ENCODE measurements at places on chromosomes 1 and 21.

- no peak for DNase-seq
These were observed 46.1 kb upstream of the SLC30A1 start for GRCh38 chr1:211625040-211625439.

DNA sequence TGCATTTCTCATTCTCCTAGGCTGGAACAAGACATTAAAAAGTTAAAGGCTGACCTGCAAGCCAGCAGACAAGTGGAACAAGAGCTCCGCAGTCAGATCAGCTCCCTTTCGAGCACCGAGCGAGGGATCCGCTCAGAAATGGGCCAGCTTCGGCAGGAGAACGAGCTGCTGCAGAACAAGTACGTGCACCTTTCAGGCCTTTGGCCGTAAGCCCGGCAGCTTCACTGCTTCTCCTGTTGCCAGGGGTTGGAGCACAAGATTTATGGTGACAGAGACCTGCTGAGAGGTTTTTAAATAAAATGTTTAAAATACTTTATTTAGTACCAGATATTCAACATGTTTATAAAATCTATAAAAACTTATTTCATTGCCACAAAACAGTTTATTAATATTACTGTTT lies 53.4 kb downstream of the MACO1 start:
- DNase-seq, result peak; percentile 8

DNA sequence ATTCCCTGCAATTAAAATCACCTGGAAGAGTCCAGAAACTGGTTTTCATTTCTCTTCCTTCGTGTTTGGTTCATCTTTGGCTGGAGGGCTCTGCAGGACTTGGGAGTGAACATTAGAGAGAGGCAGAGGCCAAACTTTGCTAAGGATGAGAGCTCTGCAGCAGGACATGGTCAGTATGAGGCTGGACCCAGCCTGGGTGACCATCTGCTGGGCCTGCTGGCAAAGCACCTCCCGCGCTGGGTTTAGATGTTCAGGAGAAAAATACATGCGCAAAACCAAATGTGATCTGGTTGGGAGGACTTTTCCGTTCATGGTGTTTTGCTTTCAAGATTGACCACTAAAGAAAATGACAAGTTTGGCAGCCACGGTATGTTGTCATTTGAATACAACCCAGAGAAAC lies 15.9 kb downstream of the KAZN start:
- DNase-seq, result peak; percentile 33

DNA sequence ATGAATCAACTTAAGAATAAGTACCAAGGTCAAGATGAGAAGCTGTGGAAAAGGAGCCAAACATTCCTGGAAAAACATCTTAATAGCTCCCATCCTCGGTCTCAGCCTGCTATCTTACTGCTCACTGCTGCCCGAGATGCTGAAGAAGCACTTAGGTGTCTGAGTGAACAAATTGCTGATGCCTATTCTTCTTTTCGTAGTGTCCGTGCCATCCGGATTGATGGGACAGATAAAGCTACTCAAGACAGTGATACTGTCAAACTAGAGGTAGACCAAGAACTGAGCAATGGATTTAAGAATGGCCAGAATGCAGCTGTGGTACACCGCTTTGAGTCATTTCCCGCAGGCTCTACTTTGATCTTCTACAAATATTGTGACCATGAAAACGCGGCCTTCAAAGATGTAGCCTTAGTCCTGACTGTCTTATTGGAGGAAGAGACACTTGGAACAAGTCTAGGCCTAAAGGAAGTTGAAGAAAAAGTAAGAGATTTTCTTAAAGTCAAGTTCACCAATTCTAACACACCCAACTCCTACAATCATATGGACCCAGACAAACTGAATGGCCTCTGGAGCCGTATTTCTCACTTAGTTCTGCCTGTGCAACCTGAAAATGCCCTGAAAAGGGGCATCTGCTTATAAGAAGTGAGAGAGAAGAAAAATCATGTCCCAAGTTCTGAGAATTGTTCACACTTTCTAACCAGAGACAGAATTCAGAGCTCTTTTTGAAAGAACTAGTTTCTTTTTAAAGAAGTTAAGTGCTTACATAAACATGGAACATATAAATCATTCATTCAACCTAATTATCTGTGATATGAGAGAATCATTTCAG lies 35.7 kb downstream of the TOR1AIP1 start:
- DNase-seq, result no peak

GRCh38 chr1:150549496-150550221 lies 451 bp downstream of the ADAMTSL4 start:
- DNase-seq, result no peak

DNA sequence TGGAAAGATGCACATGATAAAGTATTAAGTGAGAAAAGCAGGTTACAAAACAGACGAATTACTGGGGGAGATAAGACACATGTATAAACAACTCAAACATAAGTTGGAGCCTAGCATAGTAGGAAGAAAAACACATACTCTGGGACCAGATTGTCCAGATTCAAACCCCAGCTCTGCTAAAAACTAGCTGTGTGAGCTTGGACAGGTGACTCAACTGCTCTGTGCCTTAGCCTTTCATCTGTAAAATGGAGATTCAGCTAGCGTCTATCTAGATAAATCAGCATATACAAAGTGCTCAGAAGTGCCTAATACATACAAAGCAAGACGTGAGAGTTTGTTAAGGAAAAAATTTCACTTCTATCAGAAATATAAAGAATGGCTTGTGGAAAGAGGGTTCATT lies 254.0 kb upstream of the POU3F1 start:
- DNase-seq, result no peak

- no peak for DNase-seq
These were observed 3.1 kb upstream of the PLA2G2E start for GRCh38 chr1:19926296-19927129.

GRCh38 chr1:159896546-159896930 lies 3.4 kb downstream of the CFAP45 start:
- no peak for DNase-seq

DNA sequence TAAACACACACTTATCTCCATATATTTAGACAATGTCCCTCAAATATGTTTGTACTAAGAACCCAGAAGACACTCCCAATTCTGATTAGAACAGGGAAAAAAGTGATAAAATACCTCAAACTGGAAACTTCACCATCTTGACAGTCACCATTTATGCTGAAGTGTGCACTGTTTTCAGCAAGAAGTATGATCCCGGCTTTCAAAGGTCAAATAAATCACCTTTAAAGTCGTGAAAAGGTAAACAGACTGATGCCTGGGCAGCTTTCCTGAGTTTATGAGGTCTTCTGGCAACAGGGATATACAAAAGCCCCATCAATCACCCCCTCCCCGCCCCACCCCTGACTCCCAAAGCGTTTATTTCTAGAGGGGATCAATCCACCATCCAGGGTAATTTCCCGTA lies 37.9 kb downstream of the HLX start:
- DNase-seq, result no peak

DNA sequence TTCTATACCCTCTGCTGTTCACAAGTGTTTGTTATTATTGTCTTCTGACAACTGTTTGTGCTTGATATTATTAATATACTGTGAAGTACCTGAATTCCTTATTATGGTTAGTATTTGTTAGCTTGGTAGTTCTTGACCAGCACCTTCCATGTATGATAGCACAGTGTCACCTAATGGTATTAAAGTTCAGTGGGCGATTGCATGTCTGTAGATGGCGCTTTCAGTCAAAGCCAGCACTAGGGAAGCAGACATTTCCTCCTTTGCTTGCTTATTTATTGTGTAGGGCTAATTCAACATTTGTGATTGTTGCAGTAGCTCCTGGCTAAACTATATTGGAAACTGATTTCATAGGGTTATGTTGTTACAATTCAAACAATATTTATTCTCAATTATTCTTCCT lies 218.0 kb downstream of the ZP4 start:
- DNase-seq, result no peak

GRCh38 chr1:162070094-162070748 lies 730 bp downstream of the NOS1AP start:
- no peak for DNase-seq

DNA sequence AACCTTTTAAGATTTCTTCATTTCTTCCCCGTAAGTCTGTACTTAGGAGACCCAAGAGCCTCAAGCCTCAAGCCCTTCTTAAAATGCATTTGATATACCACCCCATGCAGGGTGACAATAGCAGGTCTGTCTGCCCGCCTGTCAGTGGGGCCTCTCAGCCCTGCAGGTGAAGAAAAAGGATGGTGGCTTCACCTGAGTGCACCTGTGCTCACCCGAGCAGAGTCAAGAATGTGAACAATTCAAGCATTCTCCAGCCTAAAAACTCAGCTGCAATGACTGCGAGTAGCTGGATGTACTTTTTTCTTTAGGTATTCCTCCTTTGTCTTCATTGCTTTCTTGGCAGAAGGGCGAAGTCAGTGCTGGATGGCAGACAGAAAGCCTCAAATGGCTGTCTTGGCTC lies 203.3 kb downstream of the LMX1A start:
- no peak for DNase-seq

DNA sequence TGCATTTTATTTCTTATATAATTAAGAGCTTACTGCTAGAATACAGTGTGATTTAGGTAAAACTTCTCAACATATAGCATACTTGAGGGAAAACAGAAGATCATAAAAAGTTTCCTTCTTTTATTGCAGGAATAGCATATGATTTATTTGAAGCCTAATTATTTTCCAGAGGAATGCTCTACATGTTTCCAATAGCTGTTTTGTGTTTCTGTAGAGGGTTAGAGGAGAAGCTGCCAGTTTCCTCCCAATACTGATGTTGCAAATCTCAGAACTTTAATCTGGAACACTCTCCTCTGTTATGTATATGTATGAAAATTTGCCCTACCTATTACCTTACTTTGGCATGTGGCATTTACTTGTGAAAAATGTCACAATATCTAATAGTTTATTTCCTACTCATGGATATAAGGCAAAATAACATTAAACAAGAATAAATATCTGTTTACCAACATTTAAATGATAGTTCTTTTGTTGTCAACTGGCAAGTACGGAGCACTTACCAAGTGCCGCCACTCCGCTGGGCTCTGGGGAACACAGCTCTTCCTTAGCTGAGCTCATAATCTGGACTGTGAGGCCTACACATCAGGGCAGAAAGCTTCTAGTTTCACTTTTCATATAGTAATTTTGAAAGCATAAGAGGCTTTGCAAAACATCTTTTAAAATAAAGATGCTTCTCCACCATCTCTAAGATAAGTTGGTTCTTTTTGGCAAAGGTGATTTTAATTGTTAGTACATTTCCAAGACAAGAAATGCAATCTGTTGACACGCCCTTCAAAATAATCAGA lies 239.8 kb upstream of the C1orf105 start:
- DNase-seq, result no peak

GRCh38 chr21:45011911-45012661 lies 62.3 kb upstream of the ADARB1 start:
- no peak for DNase-seq

DNA sequence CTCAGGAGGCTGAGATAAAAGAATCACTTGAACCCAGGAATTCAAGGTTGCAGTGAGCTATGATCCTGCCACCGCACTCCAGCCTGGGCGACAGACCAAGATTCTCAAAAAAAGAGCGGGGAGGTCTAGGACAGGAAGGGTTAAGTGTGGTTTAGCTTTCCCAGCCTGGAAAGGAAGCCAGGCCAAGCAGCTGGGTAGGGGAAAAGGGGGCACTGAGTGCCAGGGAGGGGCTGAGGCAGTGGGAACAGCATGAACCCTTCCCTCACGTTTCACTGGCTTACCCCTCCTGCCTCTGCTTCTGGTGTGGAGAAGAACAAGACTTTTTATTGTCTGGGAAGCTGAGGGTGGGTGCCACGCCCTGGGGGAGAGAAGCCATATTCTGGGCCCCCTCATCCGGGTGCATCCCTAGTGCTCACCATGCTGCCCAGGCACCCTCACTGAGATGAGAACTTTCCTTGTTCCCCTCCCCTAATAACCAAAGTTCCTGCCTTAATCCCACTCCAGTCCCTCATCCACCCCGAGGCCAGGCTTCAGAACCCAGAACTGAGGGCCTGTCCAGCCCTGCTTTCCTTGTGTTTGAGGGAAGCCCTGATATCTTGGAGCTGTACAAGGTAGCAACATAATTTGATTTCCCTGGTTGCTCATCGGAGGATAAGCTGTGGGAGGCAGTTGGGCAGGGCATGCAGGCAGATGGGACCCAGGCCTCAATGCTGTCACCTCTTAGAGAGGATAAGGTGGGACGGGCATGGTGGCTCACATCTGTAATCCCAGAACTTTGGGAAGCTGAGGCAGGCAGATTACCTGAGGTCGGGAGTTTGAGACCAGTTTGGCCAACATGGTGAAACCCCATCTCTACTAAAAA lies 2.0 kb upstream of the LMNA start:
- DNase-seq, result no peak

- no peak for DNase-seq
These were observed 25.1 kb upstream of the LRRC47 start for GRCh38 chr1:3821447-3821846.

GRCh38 chr1:230280054-230280795 lies 145.9 kb downstream of the PGBD5 start:
- DNase-seq, result no peak

GRCh38 chr1:107251839-107252238 lies 111.0 kb downstream of the NTNG1 start:
- DNase-seq, result no peak

DNA sequence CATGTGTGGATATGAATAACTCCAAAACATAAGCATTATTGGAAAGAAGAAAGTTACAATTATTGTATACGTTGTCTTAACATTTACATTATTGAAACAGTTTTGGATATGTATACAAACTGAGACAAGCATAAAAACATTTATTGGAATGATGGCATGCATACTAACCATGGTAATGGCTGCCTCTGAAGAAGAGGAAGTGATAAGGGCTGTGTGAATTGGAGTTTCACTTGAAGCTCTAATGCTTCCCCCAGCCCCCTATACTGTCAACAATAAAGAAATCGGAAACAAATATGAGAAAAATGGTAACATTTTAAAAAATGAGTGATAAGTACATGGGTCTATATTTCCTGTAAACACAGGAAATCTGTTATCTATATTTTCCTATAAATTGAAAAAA lies 367.7 kb upstream of the DPYD start:
- DNase-seq, result no peak

DNA sequence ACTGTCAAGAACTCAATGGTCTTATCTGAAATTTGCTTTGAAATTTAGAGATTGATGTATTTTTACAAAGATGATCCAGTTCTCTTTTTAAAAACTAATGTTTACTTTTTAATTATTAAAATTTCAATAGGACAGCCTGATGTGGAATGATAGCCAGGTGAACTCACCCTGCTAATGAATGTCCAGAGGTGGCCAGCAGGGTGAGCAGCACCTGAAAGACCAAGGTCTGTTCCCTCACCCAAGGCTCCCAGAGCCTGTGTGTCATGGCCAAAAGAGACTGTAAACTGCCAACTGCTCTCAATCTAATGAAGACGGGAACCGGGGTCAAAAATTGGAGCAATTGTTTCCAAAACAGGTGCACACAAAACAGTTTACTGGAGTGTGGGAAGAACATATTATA lies 340.4 kb downstream of the DISC1 start:
- DNase-seq, result no peak

- DNase-seq, result no peak
These were observed 212.9 kb downstream of the DNM3 start for GRCh38 chr1:172054172-172054571.

GRCh38 chr1:31152181-31152795 lies 86.8 kb upstream of the PUM1 start:
- DNase-seq, result no peak

All from C1 segment of cervical spinal cord (tissue), 14 donors.